ENCODE measurements at places on chromosomes 3 and 15. TPM values are rescaled to one million over a fixed set of nuclear protein-coding genes. Genes with fewer than 3 reads are reported as not detected.

SCG5 gene
- total RNA-seq: 5.3 TPM

SMAD6 gene
- 32.2 TPM for total RNA-seq

ZNF385D gene
- 18.5 TPM for total RNA-seq

- DNase-seq: peak; percentile 30
Observed at GRCh38 chr3:15492847-15493360, 28.6 kb downstream of the COLQ start.

DNA sequence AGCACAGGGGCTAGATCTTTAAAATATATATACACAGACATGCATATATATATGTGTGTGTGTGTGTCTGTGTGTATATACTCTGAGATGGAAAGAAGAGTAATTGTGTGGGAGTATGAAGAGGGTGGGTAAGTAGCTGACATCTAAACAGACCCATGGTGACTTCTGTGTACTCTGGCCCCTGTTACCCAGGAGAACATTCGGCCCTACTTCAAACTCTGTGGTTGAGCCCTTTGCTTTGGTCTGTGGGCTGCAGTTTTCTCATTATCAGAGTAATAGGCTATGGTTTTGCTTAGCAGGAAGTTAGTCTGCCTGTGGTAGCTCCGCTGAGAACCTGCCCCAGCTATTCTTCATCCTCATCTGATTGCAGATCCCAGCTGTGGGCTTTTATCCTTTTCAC, 141.4 kb downstream of the RBPMS2 start:
- no peak for DNase-seq

FOXB1 gene
- not detected for total RNA-seq
